Astrocyte of the spinal cord (primary cell): ENCODE measurements at places on chromosomes 1 and 21.

GRCh38 chr1:44030605-44031251 lies 534 bp downstream of the SLC6A9 start:
- peak; percentile 48 for DNase-seq

DNA sequence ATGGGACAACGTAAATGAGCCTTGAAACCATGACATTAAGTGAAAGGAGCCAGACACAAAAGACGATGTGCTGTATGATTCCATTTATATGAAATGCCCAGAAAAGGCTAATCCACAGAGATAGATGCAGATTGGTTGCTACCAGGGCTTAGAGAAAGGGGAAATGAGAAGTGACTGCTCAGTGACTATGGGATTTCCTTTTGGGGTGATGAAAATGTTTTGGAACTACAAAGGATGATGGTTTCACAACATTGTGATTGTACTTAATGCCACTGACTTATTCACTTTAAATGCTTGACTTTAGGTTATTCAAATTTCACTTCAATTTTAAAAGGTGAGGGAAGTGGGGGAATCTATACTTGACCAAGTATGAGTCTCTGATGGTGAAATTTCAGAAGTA lies 414.3 kb downstream of the SETD4 start:
- DNase-seq = no peak

GRCh38 chr1:236016782-236017400 lies 48.0 kb downstream of the NID1 start:
- no peak for DNase-seq

- peak; percentile 69 for DNase-seq
Observed at GRCh38 chr1:103266036-103266435, 157.7 kb upstream of the COL11A1 start.

DNA sequence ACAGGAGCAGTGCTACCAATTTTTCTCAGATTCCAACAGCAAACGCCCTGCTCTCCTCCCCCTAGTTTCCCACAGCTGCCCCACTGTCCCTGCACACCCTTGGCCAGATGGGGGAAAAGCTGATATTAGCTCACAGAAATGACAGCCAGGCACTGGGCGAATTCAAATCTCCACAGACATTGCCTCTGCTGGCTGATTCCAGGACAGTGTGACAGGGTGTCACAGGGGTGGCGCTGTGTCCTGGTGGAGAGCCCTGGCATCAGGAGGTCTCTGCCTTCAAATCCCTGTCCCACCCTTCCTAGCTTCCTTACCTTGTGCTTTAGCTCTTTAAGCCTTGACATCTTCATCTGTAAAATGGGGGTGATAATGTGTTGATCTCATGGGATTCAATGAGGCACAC lies 10.4 kb downstream of the OLIG1 start:
- DNase-seq = no peak

- DNase-seq = no peak
Observed at GRCh38 chr1:116997636-116998035, 3.9 kb upstream of the CD101 start.

GRCh38 chr1:204418174-204419063 lies 6.8 kb upstream of the PPP1R15B start:
- peak; percentile 23 for DNase-seq

DNA sequence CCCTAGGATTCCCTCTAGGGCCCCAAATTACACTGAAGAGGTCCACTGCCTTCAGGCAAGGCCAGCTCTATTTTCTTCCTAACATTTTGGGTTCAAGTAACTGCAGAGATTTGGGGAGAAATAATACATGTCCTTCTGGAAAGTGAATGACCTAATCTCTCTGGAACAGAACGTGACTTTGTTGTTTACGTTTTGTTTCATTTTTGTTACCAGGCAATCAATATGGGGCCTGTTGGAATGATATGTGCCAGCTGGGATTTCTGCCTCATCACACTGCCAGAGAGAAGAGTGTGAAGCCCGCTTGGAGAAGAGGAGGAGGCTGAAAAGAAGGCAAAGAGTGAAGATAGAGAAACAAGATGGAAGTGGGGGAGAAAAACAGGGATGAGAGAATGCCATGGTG lies 116.7 kb downstream of the FASLG start:
- no peak for DNase-seq

DNA sequence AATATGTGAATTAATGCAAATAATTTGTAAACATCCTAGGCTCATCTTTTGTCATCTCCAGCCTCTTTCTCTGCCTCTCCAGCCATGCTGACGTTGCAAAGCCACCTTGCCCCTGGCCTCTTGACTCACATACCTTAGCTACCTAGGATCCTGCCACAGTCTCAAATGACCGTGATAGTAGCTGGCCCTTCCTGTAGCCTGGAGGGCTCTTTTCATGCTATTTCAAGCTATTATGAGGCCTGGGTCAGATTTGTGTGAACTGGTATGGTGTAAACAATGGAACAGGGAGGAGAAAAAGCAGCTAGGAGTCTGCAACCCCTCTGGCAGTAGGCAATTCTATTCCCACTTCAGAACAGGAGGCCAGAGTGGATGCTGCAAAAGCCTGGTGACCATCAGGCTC lies 337.7 kb downstream of the DISC1 start:
- DNase-seq = no peak

DNA sequence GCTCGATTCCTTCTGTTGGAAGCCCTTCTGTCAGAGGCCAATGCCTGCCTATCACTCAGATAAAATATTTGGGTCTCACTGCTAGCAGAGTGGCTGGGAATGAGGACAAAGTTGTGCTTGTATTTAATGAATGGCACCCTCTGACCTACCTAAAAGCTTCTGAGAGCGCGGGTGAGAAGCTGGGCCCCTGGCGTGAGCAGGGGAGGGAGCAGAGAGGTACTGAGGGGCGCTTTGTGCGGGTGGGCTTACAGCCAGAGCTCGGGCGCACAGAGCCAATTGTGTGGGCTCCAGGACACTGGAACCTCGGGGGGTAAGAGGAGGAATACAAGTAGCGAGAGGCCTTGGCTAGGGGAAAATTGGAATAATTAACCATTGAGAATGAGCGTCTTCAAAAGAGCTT lies 32.3 kb downstream of the PCAT6 start:
- DNase-seq = no peak

DNA sequence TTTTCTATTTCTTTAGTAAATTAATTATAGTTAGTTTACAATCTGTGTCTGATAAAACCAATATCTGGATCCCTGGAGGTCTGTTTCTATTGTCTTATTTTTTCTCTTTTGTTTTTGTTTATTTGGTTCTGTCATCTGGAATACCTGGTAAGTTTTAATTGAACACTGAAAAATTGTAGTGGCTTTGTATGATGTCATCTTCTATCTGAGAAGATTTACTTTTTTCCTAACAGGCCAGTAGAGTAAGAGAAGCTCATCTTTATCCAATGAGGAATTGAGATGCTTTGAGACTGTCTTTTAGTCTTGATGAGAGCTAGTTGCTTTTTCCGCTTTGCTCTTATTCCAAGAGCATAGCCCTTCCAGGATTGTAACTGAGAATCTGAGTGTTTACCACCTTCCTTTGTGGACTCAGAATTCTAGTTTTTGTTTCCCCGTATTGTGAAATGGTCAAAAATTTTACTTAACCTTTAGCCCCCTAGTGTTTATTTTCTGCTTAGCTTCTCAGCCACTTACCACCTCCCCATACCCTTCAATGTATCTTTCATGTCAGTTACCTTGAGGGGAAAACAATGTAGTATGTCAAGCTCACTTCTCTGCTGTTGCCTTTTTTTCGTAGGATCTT lies 25.0 kb downstream of the PTGFRN start:
- no peak for DNase-seq

- no peak for DNase-seq
Observed at GRCh38 chr1:116166655-116167054, 55.5 kb downstream of the MAB21L3 start.

DNA sequence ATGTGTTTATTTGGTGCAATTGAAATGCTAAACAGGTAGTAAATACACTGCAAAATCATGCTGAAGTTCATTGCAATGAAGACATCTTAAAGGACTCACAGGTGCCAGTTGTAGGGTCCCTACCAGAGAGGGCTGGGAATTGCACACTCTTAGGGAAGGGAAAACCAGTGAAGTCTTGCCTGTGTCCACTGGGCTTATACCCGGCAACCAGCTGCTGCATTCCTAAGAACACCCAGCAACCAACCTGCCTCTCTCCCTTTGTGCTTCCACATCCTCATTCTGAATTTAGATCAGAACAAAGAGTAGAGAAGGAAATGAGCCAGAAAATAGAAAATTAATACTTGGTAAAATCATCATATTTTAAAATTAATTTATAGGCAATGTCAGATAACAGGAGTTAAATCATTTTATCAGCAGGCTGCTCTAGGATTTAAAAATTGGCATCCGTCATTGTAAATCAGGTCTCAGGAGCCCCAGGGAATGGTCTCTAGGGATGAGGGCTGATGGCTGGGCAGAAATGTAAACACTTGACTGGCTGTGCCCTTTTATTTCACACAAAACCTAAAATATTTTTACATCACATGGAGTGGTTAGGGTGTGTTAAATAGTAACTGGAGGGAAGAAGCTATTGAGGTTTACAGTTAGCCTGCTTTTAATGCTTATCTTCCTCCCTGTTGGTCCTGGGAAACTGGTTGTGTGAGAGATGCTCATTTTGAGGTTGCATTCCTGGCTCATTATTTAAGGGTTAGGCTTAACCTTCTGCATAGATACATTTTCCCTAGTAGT lies 31.3 kb downstream of the PTGFRN start:
- DNase-seq = no peak

GRCh38 chr1:90074970-90075391 lies 80.1 kb downstream of the ZNF326 start:
- DNase-seq = no peak

DNA sequence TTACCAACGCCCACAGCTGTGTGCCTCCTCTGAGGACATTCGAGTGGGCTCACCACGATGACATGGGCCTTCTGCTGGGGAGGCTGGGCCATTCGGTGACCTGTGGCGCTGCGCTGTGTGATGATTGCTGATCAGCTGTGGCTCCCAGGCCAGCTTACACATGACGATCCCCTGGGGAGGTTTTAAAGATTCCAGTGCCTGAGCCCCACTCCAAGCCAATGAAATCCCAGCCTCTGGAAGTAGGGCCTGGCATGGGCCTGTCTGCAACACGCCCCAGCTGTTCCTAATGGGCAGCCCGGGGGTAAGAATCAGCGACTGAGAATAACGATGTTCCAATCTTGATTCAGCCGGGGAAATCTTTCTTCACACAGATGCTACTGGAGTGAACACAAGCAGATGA lies 153.7 kb downstream of the KCNJ6 start:
- DNase-seq = no peak

DNA sequence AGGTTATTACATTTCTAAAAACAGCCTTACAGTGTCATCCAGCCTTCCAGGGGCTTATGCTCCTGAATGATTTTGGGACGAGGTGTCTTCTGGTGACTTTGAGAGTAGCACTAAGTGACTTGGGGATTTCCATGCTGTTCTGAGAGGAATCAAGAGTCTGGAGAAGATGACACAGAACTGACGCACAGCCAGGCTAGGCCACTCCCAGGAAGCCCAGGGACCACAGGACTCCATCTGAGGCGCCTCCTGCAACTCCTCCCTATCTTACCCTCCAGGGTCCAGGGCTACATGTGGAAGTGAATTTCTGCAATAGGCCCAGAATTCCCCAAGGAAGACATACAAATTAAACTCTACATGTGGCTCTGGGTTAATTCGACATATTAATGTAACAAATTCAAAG lies 92.5 kb downstream of the SLC25A24 start:
- peak; percentile 38 for DNase-seq

DNA sequence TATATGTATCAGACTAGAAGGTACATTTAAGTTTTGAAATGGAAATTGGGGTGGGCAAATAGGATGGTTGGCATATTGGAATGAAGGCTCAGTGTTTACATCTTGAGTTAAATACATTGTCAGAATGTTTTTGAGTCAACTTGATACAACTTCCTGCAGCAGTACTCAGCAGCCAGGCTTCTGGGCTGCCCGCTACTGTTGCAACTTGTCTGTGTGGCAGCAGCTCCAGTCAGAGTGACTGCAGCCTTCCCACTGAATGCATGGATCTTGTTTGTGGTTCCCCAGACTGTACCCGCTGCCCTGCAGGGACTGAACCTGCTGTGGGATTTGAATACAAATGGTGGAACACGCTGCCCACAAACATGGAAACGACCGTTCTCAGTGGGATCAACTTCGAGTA lies 24.9 kb upstream of the SARS1 start:
- DNase-seq = no peak

DNA sequence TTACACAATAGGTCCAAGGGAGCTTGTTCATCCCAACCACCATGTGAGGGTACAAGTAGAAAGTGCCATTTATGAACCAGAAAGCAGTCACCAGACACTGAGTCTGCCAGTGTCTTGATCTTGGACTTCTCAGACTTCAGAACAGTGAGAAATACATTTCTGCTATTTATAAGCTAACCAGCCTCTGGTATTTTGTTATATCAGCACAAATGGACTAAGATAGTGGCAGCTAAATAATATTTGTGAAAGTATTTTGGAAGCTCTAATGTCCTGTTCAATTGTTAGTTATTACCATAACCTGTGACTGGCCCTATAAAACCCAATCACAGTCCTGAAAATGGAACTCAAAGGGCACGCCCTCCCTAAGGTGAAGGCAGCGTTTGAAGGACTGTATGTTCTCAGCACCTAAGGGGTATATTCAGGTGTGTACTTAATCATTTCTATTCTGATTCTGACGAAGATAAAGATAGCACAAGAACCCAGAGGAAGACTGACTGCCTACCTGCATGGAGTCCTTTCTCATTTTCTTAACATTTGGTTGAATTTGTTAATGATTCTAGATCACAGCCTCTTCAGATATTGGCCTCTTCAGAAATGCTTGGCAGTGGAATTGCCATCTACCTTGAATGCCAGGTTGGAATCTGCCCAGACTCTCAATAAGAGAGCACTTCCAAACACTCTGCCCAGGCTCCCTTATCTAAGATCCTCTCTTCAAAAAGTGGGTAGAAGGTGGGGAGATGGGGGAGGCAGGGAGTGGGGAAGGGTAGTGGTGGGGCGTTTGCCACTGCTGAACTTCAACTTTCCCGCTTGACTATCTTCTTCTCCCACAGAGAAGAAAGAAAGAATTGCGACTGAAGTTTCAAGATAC lies 104.0 kb upstream of the PPP2R5A start:
- no peak for DNase-seq

GRCh38 chr1:205936311-205936710 lies 6.9 kb downstream of the SLC26A9 start:
- no peak for DNase-seq

DNA sequence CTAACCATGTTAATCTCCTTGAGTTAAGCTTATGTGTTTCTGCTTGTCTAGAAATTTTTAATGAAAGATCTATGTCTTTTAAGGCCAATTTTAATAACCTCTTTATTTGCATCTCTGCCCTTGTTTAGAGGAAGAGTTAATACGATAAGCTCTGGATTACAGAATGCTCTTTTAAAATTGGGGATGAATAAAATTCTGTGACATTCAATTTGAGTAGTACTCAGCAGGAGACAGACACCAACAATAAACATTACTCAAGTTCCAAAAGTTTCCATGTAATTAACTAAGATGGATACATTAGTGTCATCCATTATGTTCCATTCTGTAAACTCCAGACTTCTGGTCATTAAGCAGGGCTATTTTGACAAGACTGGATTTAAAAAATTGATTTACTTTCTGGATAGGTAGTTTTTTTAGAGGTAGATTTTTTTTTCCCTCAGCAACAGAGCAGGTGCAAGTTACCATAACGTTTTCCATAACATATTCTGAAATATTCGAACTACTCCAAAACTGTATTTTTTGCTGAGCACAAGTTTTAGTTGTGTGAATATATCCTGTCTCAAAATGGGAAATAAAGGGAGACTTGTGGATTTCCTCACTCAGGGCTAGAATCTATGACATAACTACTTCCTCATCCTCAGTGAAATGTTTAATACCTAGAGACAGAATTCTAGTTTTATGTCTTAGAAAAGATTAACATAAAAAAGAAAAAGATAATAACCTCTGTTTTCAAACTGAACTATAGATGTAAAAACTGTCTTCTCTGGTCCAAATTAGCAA lies 221.7 kb downstream of the NEGR1 start:
- no peak for DNase-seq

GRCh38 chr1:224259986-224260385 lies 70.0 kb downstream of the NVL start:
- peak; percentile 25 for DNase-seq
